ENCODE measurements at places on chromosomes 5 and 9. TPM values are rescaled to one million over a fixed set of nuclear protein-coding genes. Genes with fewer than 3 reads are reported as not detected.

The PRRX2 gene
- total RNA-seq, result 1.5 TPM

DNA sequence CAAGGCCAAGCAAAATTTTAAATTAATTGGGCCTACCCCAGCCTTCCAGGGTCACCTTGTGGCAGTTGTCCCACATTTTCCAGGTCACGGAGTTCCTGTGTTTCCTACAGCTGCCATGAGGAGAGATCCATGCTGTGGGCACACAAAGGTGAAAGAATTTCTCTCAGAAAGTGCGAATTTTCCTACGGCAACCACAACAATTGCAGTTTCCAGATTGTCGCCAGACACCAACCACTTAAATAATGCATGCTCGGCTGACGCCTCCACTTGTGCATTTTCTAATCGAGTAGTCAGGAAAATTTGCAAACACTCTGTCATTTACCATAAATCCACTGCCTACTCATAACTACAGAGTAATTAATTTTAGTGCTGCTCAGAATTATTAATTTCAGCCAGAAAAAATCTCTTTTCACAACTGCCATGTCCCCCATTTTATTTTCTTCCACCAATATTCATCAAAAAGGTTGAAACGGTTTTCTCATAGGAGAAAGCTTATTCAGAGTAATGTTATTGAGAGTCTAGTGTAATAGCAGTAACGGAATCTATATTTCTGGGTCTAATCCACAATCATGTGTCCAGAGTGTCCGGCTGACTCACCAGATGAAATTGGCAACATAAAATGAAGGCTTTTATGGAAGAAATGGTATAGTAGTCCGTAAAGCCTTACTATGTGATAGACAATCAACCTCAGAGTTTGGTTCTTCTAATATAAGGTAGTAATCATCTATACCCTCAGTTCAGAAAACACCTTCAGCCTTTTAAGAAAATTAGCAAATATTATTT lies 389.8 kb downstream of the NR2F1-AS1 start:
- ATAC-seq, result no peak

GRCh38 chr5:153223376-153223775 lies 267.1 kb upstream of the GRIA1 start:
- ATAC-seq, result no peak

- ATAC-seq, result no peak
Measured at GRCh38 chr9:125494653-125494915, 212.4 kb downstream of the MAPKAP1 start.

DNA sequence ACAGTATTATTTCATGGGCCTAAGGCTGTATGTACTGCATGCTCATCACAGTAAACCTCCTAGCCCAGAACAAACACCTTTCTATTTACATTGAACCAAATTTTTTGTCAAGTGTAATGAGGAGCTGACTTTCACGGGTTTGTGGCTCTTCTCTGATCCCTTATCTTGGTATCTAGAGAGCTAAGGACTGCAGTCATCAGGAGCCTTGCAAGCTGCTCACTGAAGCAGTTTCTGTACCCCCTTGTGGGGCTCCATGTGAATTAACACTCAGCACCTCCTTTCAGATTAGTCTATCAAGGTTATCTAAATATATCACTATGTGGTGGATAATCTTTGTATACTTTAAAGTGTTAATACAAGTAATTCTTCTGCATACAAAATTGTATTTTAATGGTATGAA lies 108.2 kb downstream of the AUH start:
- no peak for ATAC-seq

DNA sequence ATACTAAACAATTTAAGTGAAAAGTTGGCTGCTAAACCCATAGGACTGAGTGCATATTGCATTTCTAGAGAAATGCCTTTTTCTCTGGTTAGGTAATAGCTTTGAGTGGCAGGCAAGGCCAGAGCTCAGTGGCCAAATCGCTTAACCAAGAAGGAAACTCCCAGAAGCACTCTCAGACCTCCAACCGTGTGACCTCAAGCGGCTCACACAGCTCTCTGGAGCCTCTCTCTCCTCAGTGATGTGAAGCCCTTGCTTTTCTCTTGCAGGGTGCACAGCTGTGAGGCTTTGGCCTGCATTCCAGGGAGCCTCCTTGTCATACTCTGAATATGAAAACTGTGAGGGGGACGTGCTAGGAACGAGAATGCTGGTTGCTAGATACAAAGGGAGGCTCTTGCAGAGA lies 106.7 kb downstream of the INSYN2B start:
- no peak for ATAC-seq

GRCh38 chr5:82911910-82912309 lies 165.3 kb downstream of the TMEM167A start:
- no peak for ATAC-seq

DNA sequence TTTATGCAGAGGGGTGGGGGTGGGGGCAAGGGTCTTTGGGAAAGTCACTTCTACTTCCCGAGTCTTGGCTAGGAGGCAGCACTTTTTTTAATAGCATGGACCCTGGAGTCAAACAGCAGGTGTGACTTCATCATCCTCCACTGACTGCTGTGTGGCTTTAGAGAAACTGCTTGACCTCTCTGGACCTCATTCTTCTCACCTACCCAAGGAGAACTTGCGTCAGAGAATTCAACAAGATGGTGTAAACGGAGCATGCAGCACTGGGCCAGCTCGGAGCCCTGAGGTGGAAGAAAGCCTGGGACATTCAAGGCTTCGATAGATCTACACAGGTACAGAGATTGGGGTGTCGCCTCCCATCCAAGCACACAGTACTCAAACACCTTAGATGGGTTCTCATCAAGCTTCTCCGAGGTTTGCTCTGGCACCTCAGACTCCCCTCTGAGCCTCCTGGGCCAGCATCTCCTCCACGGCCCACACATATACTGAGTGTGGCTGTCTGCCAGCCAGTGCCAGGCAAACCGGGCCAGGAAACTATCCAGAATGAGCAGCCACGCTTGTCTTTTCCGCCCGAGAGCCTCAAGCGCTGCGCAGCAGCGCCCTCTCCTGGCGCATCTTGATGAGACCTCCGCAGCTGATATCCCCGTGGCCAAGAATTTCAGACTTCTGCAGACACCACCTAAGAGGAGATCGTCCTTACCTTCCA lies 4.6 kb upstream of the SLC25A48 start:
- peak; percentile 63 for ATAC-seq

The BNC2 gene
- 3.7 TPM for total RNA-seq

DNA sequence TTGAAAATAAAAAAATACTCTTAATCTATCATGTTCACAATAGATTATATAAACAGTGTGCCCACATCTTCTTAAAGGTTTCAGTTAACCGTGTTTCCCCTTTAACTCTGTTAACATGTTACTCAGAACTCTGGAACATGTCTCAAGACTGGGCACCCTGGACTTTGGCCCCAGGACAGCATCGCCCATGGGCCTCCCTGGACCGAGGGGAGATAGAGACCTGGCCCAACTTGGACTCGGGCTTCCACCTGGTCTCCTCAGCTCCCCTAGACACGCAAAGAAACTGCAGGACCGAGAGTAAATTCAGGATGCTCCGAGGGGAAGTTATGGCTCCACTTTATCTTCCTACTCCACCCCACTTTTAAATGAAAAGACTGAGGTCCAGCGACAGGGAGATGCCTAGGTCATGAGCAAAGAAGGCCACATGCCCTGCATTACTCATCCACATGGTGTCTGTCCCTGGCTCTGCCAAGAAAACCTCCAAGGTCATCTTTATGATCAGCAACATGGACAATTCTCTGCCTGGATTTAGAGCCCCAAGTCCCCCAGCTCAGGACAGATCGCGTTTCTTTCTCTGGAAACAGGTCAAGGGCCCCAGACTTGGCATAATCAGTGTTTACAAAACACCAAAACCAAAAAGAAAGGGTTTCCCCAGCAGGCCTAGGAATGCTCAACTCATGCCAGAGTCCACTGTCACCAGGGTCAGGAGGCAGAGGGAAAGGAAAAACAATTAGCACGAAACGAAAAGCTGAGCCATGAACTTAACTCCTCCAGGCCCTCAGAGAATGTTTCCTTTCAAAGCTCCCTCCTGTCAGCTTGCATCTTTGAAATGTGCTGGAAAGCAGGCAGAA lies 17.4 kb downstream of the GPX3 start:
- ATAC-seq, result no peak

The LHX2 gene
- not detected for total RNA-seq

GRCh38 chr9:134720796-134721195 lies 79.2 kb downstream of the COL5A1 start:
- no peak for ATAC-seq
